CD4-positive, alpha-beta T cell treated with Interleukin-6 for 4 hours (primary cell): ENCODE measurements at places on chromosomes 2 and 18.
A peak's percentile ranks its signal among the peaks of the same experiment; 100 is the strongest.

GRCh38 chr18:65761636-65762295 lies 11.0 kb downstream of the CDH7 start:
- DNase-seq = no peak

DNA sequence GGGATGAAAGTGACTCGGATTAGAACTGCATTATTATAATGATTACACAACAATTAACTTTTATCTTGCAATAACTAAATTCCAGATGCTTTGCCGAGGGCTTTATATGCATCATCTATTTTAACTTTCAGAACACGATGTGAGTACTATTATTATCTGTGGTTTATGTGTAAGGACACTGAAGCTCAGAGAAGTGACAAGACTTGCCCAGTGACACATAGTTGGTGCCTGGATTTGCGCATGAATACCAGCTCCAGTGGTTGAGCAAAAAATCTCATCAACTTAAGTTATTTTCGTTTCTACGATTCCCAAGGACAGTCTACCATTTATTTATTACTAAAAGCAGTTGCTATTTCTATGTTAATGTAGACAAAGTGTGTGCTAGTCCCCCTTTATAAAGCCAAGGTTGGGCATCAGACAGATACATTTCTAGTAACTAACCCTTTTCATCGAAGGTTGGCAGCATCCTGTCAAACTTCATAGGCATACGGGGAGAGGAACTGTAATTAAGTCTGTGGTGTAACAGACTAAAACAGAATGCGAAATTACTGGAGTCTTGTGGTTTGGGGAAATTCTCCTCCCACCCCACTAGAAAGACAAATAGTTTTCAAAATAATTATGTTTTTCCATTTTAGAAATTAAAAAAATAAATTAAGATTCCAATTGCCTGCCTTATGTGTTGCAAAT lies 73.2 kb upstream of the BOD1L2 start:
- no peak for DNase-seq

DNA sequence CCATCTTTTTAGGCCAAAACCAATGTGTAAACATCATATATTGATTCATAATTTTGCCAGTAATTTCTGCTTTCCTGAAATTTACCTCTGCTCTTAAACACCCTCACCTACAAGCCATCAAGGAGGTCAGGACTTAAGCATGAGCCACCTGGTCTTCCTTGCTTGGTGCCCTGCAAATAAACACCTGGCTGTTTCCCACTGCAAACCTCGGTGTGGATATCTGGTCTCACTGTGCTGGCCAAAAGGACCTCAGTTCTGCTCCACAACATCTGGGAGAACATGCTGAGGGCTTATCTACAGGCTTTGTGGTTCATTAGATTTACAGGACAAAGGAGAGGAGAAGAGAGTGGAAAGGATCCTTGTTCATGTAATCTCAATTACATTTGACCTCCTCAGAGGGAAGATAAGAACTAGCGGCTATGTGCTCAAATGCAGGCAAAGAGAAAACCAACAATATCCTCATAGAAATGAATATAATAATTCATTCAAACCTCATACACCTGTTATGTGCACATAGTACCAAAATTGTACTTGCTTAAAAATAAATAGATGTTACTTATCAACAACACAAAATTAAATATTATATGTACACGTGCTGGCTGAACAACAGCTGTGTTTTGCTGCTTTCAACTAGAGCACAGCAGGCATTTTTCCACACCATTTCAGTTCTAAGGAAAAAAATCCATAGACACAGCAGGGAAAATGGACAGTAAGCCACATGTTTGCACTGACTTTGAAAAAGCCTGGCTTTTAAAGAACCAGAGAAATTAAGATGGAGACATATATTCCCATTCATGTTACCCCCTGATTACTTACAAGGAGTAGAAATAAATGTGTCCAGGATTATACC lies 465.1 kb downstream of the LPIN1 start:
- no peak for DNase-seq

DNA sequence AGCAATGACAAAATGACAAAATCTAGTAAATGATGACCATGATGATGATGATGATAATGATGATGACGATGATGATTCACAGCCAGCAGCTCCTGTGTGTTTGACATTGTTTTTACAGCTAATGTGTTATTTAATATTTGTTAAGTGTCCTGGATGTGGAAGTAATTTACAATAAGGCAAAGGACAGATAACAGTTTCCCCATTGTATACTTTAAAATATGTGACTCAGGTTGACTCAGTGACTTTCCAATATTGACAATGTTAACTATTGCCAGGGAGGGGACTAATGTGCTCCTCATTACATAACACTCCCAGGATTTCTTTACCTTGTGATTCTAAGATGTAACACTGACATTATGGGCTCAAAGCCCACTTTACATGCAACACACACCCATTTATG lies 602.2 kb downstream of the FBXO15 start:
- no peak for DNase-seq

GRCh38 chr2:147165697-147166382 lies 679.0 kb upstream of the ACVR2A start:
- DNase-seq = no peak

DNA sequence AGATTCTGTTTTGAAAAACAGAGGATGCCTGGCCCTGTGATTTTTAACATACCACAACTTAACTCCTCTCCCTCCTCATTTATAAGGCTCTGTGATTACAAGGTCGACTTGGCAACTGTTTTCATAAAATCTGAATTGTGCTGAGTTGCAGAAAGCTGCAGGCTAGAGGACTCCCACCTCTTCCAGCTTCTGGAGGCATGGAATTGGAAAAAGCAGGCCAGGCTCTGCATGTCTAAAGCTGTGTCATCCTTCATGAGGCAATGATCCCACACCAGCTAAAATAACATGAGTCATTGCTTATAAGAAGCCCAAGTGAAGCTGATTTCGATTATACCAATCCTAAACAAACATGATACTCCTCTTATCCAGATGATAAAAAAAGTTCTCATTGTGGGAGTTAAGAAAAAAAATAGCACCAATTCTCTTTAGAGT lies 11.7 kb downstream of the ARHGAP28 start:
- no peak for DNase-seq

- DNase-seq = no peak
These were observed 102.7 kb downstream of the CDCA7 start for GRCh38 chr2:173457366-173457765.

- no peak for DNase-seq
These were observed 32.2 kb downstream of the FAM178B start for GRCh38 chr2:96954011-96954846.

GRCh38 chr2:128320192-128320905 lies 1.7 kb upstream of the HS6ST1 start:
- DNase-seq = no peak

- no peak for DNase-seq
These were observed 27.4 kb upstream of the PXDN start for GRCh38 chr2:1771626-1772280.

DNA sequence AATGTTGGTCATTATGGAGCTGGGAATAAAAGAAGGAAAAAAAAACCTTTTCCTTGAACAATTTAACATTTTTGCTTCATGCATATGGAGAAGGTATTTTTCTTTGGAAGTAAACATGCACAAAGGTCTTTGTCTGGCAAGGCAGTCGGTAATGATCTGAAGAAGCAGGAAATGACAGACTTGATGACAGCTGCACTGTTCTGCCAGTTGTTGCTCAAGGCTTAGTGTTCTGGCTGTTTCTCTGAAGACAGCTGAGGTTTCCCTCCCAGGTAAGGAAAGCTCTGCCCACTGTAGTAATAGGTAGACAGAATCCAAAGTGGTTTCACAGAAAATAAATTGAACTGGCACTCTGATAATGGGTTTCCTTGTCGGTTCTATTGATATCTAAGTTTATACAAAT lies 308.4 kb upstream of the GCFC2 start:
- no peak for DNase-seq

- DNase-seq = no peak
These were observed 83.0 kb downstream of the MARCO start for GRCh38 chr2:119025013-119025412.

- no peak for DNase-seq
These were observed 166.8 kb upstream of the RAB6C start for GRCh38 chr2:129812654-129813053.

GRCh38 chr2:117621326-117621725 lies 193.2 kb upstream of the DDX18 start:
- DNase-seq = no peak

DNA sequence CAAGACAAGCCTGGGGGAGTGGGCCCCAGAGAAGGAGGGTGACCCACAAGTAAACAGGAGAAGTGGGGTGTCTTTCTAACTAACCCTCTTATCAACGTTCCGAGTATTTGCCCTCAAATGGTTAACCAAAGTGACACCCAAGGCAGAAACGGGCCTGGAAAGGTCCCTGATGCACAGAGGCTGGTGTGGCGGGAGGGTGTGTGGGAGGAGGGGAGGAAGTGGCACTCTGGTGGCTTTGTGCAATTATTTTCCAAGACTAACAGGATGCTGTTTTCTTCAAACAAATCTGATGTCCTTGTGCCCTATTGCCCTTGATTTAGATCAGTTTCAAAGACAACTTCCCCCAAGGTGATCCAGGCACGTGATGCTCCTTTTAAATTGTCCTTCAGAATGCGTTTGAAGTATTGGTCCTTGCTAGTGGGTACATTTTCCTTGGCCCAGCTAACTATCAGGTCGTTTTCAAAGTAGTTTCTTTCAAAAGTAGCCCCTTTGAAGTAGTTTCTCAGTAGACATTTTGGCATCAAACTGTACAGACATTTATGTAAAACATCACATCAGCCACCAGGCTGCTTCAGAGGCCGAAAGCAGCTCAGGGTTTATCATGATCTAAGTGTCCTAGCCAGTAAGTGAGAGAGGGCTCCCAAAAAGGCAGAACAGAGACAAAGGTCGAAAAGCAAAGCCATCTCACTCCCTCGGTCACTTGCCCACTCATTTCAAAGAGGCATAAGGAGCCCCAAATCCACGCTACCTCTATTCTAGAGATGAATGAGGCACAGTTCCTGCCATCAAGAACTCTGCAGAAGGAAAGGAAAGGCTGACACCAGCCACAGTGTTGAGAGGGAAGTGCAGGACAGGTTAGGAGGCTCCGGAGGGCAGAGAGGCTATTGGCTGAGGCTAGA lies 371.1 kb upstream of the ID2 start:
- DNase-seq = peak; percentile 46
